ENCODE measurements at places on chromosomes 1 and 21.

GRCh38 chr1:112457955-112458354 lies 50.8 kb upstream of the WNT2B start:
- DNase-seq: no peak

- DNase-seq: no peak
Observed at GRCh38 chr1:244324176-244324883, 127.4 kb downstream of the ADSS2 start.

DNA sequence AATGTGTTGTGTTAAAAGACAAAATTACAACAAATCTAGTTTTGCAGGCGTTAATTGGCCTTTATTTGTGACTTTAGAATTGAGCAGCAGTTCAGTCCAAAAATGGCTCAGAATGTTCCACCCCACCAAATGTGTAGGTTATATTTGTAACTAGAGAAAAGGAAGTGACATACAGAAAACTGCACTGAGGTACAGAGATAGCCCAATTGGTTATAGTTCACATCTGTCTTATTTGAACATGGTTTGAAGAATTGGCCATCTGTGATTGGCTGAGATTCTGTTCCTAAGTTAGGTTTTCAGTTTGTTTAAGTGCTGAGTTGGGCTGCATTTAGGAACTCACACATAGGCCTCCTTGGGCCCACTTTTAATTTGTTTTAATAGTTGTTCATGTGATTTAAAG lies 12.0 kb upstream of the FMO2 start:
- DNase-seq: no peak

DNA sequence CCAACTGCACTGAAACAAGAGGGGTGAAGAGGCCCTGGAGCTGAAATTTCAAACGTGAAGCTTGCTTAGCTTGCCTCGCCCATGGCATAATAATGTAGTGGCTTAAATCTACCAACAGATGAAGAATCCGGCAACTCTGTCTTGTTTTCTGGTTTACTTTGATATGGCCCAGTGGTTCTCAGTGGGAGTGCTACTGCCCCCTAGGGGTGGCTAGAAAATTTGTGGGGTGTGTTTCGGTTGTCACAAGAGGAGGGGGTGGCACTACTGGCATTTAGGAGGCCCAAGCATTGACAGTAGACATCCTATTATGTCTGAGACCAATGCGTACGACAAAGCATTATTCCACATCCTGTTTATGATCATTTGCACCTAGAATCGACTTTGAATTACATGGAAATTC lies 51.9 kb upstream of the C8B start:
- DNase-seq: no peak

GRCh38 chr1:208741296-208741695 lies 497.1 kb upstream of the PLXNA2 start:
- no peak for DNase-seq

DNA sequence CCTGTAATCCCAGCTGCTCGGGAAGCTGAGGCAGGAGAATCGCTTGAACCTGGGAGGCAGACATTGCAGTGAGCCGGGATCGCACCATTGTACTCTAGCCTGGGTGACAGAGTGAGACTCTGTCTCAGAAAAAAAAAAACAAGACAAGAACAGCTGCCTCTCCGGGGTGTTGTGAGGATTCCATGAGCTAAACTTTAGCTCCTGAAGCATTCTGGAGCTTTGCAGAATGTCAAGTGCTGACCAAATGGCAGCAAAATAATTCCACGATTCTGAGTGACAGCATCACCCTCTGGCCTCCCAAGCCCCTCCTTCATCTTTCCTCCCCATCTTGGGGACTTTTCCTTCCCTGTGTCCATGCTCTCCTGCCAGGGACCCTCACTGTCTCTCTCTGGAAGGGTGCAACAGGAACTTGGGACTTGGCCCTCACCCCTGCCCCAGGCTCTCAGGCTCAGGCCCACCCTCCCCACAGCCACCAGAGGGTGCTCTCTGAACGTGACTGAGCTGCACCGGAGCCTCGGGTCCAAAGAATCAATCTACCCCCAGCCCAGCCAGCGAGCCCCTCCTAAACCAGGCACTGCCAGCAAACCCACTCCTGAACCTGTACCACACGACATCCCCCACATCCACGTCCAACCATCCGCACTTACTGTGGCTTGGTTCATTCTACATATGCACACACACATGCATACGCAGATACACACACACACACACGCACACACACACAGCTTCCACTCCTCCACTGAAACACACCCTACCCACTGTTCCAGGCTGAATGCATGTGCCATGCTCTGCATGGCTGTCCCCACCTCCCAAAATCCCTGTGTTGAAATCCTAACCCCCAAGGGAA lies 45.7 kb downstream of the ACOT7 start:
- DNase-seq: peak; percentile 43

GRCh38 chr1:41621791-41622190 lies 137.3 kb upstream of the EDN2 start:
- no peak for DNase-seq

GRCh38 chr1:60402216-60402615 lies 328.6 kb upstream of the C1orf87 start:
- no peak for DNase-seq

- no peak for DNase-seq
Observed at GRCh38 chr1:156103521-156103947, 11.0 kb upstream of the LMNA start.

DNA sequence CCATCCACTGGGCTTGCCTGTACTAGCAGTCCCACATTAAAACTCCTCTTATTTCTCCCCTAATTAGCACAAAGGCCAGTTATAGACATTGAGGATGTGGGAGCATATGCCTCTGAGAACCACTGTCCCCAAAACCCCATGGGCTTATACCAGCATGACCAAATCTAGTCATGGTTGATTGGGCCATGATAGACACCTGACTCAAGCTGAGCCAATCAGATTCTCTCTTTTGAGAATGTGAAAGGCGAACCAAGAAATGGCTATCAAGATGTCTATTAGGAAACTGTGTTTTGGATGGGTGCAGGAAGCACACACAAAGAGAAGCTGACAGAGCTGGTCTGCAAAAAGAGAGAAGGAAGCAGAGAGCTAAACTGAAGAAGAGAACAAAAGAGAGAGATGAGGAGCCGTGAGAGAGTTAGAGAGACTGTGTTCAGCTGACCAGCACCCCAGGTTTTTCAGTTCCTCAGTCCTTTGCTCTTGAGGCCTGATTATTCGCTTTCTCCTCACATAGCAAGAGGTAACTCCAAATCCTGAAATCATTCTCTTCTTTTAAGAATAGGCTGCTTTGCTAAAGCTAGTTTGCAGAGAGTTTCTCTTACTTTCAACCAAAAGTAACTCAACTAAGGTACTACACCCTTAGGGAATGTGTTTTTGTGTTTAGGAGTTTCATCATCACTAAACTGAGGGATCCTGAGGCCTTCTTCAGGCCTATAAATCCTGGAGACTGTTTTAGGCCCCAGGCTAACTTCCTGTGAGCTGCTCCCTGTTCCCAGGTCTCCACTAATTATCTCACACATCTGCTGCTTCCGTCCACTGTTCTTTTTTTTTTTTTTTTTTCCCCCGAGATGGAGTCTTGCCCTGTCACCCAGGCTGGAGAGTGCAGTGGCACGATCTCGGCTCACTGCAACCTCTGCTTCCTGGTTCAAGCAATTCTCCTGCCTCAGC lies 7.9 kb upstream of the TIPRL start:
- DNase-seq: no peak

- DNase-seq: peak; percentile 19
Observed at GRCh38 chr1:39657923-39658485, 13.9 kb downstream of the NT5C1A start.

DNA sequence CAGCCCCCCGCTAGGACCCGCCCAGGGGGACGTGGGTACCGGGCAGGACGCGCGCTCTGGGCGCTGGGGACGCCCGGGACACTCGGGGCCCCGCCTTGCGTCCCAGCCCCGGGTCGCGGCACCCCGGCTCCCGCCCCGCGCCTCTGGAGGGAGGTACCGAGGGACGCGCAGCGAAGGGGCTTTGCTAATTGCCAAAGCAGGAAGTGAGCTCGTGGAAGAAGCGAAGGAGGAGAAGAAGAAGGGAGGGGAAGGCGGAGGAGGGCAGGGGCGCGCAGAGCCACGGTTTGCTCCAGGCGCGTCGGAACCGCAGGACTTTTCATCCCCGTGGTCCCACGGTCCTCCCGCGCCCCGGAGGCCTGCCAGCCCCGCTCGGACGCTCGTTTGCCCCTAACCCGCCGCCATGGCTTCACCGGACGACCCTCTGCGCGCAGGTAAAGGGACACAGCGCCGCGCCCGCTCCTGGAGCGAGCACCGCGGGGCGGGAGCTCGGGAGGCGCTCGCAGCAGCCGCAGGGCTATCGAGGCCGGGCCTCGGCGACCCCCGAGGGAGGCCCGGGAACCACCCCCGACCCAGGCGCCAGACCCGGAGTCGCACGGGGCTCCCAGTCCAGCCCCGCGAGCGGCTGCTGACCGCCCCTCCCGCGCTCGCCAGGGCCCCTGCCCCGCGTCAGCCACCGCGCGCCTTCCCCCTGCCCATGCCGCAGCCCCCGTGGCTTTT lies 1.3 kb downstream of the EDARADD start:
- no peak for DNase-seq

DNA sequence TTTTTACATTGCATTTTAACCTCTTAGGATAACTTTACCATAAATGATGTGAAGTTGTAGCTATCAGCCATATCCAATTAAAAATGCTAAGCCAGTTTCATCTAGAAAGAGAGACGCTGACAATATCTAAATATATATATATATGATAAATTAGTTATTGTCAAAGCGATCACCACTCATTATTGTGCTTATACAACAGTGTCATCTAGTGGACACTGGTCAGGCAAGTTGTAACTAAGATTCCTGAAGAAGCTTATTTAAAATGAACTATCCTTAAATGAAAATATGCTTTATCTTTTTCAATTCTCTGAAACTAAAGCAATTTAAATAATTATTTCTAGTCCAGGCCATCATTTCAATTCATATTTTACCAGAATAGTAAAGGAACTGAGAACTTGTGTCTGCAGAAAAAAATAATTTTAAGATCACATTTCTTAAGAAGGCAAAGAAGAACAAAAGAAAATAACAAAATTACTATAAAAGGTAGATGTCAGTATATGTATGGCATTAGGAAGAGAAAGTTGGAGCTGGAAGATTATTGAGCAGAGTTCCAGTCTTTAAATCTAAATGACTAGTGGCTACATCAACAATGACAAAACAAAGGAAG lies 193.3 kb upstream of the SNX7 start:
- no peak for DNase-seq

- no peak for DNase-seq
Observed at GRCh38 chr1:211305044-211305443, 21.6 kb upstream of the TRAF5 start.

DNA sequence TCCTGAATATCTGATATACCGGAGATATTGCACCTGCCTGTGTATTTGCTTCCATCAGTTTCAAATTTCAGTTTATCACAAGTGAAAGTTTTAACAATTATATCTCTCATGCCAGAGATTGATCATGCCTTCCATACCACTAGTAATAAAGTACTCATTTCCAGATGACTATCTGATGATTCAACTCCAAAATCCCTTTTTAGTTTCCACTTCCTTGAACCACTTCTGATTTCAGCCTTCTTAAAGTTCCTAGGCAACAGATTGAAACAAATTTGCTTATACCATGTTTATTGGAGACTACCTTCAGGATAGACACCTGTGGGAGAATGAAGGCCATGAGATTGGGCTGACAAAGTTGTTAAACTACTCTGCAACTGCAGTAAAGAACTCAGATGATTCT lies 21.5 kb upstream of the COL11A1 start:
- no peak for DNase-seq

- no peak for DNase-seq
Observed at GRCh38 chr1:87648323-87649119, 319.8 kb downstream of the LMO4 start.

DNA sequence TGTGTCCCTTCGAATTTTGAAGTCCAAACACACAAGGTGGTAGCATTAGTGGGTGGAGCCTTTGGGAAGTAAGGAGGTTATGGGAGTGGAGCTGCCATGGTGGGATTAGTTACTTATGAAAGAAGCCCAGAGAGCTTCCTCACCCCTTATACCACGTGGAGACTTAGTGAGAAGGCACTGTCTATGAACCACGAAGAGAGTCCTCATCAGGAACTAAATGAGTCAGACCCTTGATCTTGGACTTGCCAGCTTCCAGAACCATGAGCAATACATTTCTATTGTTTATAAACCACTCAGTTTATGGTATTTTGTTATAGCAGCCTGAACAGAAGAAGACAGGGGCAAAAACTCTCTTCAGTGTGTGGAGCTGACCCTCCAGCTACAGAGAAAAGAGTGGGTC lies 259.3 kb upstream of the AJAP1 start:
- DNase-seq: no peak

- no peak for DNase-seq
Observed at GRCh38 chr1:41906943-41907342, 11.8 kb downstream of the HIVEP3 start.

DNA sequence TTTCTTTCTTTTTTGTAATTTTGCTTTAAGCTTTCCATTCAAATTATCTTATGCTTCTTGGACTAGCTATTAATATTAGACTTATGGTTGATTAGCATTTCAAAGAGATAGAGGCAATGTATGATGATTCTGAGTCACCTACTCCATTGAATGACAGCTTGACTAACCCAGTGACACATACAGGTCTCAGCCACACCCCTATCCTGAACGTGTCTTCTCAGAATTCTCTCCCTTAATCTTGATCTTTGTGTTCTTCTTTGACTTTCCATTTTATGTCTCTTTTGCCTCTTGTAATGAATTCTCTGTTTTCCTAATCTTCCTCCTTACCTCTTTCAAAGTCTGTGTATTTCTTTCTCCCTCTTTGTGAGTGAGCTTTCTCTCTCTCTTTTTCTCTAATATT lies 241.1 kb downstream of the PDE4B start:
- DNase-seq: no peak

- DNase-seq: no peak
Observed at GRCh38 chr1:205239078-205239477, 11.3 kb downstream of the TMCC2 start.

- no peak for DNase-seq
Observed at GRCh38 chr1:181251001-181251712, 162.7 kb downstream of the IER5 start.

DNA sequence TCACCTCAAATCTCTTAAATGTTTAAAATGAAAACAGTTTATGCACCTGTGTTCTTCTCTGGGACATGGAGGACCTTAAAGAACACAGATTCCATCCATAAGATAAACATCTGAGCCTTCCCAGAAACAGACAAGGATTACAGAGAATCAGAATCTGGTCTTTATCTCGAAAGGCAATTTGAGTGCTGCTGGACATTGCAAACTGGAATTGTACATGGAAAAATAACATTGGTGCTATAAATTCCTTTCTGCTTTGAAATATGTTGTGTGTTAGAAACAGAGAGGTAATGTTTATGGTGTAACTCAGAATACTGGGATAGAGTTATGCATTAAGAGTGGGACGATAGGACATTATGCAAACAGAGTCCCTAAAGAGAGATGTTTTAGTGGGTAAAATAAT lies 6.6 kb upstream of the DDR2 start:
- DNase-seq: no peak

GRCh38 chr1:154874465-154874864 lies 4.4 kb upstream of the KCNN3 start:
- no peak for DNase-seq
